LNCaP clone FGC (cell line): ENCODE measurements at places on chromosomes 12 and 14.

GRCh38 chr12:50248411-50248810 lies 34.9 kb downstream of the LIMA1 start:
- DNase-seq: no peak

GRCh38 chr14:35221462-35221861 lies 70.7 kb upstream of the PSMA6 start:
- no peak for DNase-seq

- DNase-seq: no peak
Observed at GRCh38 chr12:119710374-119710964, 42.5 kb downstream of the PRKAB1 start.

DNA sequence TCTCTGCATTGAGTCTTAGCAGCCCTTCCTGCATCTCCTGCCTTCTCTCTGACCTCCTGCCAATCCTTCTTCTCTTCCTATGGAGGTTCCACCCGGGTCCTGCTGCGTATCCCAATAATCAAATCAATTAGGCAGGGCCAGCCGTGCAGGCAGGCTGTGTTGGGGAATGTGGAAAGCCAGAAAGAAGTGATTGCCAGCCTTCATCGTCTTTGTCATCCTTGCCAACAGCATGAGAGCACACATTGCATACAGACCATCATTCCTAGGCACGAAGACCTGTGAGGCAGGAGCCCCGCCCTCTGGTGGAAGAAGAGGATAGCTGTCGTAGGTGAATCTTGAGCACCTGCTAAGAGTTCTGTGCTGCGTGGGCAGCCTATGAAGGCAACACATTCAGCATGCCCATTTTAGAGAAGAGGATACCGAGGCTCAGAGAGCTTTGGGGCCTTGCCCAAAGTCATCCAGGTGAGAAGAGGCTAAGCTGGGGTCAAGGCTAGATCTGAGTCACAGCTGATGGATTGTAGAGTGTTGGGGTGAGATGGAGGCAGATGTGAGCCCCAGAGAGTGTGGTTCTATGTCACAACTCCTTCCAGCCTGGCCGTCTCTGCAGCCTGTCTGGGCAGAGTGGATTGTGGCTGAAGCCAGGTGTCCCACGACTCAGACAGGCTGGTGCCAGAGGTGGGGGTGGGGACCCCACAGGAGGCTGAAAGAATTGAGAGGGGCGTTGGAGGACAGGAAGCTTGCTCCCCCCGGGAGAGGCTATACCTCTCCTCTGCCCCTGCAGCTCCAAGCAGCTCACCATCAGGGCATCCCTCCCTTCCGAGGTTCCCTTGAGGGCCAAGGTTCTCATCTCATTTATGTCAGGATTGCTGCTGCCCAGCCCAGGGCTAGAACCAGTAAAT lies 12.7 kb downstream of the C14orf132 start:
- DNase-seq: no peak

- DNase-seq: no peak
Observed at GRCh38 chr14:39417014-39417413, 15.2 kb downstream of the FBXO33 start.

GRCh38 chr12:33536431-33536830 lies 96.8 kb upstream of the SYT10 start:
- no peak for DNase-seq

DNA sequence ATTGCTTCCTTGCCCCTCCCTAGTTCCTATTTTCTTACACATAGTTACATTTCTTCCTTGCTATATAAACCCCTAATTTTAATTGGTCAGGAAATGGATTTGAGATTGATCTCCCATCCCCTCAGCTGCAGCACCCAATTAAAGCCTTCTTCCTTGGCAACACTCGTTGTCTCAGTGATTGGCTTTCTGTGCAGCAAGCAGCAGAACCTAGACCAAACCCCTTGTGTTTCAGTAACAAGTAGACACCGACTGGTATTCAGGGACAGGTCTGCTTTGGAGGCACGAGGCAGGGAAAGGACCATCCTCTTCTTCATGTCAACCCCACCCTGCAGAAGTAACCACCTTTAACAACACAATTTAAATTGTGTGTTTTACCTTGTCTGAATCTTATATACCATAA lies 152.6 kb downstream of the RPAP3 start:
- no peak for DNase-seq

DNA sequence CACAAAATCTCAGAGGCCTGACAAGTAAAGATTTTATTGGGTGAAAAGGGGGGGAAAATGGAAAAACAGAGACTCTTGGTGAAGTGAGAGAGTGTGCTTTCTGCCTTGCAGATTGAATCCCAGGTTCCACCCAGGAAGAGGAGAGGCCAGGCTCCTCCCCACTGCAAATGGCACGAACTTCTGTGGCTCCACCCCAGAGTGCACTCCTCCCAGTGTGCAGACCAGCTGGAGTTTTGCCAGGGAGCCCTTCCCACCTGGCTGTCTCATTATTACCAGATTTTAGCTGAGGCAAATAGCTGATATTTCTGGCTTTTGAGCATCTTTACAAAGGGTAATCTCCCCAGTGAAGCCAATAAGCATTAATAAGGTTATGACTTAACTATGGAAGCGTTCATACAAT lies 51.9 kb downstream of the TESPA1 start:
- DNase-seq: no peak

- no peak for DNase-seq
Observed at GRCh38 chr12:127282786-127283565, 984.0 kb upstream of the TMEM132C start.

DNA sequence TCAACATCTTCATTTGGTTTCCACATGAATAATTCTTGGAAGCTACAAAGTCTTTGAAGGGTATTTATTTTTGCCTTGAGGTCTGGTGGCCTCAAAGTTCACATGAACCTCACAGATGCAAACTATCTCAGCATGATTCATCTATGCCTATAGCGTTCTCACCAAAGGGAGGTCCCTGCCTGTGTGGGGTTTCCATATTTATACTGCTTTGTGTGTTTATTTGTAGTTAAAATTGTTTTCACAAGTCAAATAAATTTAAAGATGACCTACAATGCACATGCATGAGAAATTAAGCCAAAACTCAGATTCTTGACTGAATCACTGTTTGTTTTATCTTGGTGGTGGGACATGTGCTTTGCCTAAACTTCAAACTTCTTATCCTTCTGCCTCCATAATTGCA lies 176.7 kb downstream of the PPM1H start:
- no peak for DNase-seq
